Left lung (tissue), 14 donors: ENCODE measurements at places on chromosomes 12 and 14. TPM values are rescaled to one million over a fixed set of nuclear protein-coding genes. Genes with fewer than 3 reads are reported as not detected.

DNA sequence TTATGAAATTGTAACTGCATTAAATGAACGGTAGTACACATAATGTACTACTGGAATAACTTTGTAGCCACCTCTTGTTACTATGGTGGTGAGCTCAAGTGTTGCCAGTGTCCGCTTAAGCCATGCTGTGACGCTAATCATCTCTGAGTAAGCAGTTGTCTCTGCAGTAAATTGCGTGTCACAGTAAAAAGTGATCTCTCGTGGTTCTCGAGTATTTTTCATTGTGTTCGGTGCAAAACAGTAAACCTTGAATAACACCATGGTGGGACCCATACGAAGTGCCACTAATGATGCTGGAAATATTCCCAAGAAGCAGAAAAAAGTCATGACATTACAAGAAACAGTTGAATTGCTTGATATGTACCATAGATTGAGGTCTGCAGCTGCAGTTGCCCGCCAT lies 524.8 kb downstream of the SOX5 start:
- no peaks in the 10 kb centered on the region for H3K27me3 ChIP-seq
- H3K36me3 ChIP-seq = no peaks in the 10 kb centered on the region
- no peak overlapping the region for H3K4me3 ChIP-seq
- no peak for DNase-seq
- no peak overlapping the region for H3K27ac ChIP-seq

DNA sequence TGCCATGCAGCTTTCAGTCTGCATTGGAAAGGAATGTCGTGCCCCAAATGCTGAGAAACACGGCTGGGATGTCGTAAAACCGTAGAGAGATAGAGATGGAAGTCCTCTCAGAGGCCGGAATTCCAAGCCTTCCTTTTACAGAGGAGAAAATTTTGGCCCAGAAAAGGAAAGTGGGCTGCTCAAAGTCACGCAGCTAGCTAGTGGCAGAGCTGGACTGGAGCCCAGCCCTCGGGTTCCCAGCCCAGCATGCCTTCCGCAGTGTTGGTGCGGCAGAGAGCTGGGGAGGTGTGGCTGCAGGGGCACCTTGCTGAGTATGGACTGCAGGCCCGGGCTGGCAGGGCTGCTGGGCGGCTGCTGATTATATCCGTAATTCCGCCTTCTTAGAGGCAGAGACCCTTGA lies 50.3 kb downstream of the KCNA1 start:
- no peaks in the 10 kb centered on the region for H3K36me3 ChIP-seq
- no peak overlapping the region for H3K27ac ChIP-seq
- no peaks in the 10 kb centered on the region for H3K4me1 ChIP-seq
- DNase-seq = no peak
- H3K4me3 ChIP-seq = no peak overlapping the region

DNA sequence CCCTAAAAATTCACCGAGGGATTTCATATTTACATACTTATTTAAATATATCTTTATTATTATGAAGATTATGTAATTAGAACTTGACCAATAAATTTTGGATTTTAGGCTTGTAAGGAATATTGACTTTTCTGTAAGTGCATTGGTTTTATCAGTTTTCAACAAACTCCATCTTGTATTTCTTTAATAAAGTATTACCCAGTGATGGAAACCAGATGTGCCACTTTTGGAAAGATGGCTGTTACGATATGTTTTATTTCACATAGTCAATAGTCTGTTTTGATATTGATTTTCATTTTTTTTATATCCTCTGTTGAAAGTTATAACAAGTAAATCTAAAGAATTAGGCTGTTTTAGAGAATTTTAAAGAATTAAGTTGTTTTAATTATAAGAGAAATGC lies 1.8 kb downstream of the MON2 start:
- no peak overlapping the region for H3K4me3 ChIP-seq
- H3K27me3 ChIP-seq = no peaks in the 10 kb centered on the region
- H3K36me3 ChIP-seq = no peaks in the 10 kb centered on the region
- H3K4me1 ChIP-seq = peaks cover 16% of the 10 kb centered on the region
- DNase-seq = no peak

DNA sequence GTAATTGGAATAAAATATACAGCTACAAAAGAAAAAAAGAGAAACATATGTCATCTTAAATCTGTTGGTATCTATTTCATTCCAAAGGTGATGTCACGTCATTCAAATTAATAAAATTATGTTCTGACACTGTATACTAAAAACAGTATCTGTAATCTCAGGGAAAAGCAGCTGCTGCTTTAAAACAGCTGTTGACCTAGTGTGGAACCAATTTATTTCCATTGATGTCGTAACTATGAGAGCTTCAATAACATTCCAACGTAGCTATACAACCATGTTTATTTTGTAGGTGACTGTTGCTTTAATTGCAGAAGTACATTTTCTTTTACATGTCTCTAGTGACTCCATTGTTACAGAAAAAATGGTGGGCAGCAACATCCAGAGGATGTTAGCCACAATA lies 571.7 kb downstream of the RPS29 start:
- no peak overlapping the region for H3K27ac ChIP-seq
- no peak for DNase-seq
- no peak overlapping the region for H3K4me3 ChIP-seq
- no peaks in the 10 kb centered on the region for H3K27me3 ChIP-seq
- H3K4me1 ChIP-seq = no peaks in the 10 kb centered on the region

DNA sequence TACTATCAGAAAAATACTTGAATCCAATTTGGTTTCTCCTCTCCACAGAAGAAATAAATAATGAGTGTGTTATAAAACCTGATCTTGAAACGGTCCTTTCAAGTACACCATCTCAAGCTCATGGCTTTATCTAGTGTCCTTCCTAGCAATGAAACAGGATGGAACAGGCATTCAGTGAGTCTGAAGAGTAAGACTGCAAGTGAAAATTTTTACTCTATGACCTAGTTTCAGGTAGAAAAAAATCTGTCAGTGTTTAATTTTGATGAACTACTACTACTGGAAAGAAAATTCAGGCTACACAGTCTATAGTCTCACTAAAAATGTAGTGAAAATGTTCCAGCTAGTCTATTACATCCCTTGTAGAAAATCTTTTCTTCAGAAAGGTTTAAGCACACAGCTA lies 7.7 kb downstream of the CBX5 start:
- H3K27ac ChIP-seq = no peak overlapping the region
- no peaks in the 10 kb centered on the region for H3K36me3 ChIP-seq
- H3K4me3 ChIP-seq = no peak overlapping the region
- H3K4me1 ChIP-seq = peaks cover under 1% of the 10 kb centered on the region

DNA sequence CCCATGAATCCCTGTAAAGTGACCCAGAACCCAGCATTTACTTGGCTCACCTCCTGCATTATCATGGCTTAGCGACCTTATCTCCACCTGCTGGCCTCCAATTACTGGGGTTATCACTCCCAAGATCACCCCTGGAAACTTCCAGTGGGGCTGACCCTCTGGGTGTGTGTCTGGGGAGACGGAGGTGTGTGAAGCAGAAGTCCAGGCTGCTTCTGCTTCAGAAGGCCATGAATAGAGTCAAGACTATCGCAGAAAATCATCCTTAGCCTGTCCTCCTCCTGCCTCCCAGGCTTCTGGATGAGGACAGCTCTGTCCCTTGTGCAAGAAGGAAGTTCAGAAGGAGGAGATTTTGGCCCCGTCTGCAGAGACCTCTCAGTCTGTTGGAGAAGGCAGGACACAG lies 408 bp upstream of the KRT72 start:
- no peaks in the 10 kb centered on the region for H3K4me1 ChIP-seq
- no peak overlapping the region for H3K4me3 ChIP-seq
- no peak overlapping the region for H3K27ac ChIP-seq
- H3K36me3 ChIP-seq = no peaks in the 10 kb centered on the region

- no peaks in the 10 kb centered on the region for H3K36me3 ChIP-seq
- H3K4me1 ChIP-seq = peaks cover 3% of the 10 kb centered on the region
- peaks cover 6% of the 10 kb centered on the region for H3K27me3 ChIP-seq
- DNase-seq = no peak
- no peak overlapping the region for H3K27ac ChIP-seq
These were observed 58.8 kb downstream of the STON2 start for GRCh38 chr14:81341370-81341769.

- DNase-seq = no peak
- no peaks in the 10 kb centered on the region for H3K36me3 ChIP-seq
- H3K4me3 ChIP-seq = no peak overlapping the region
- no peaks in the 10 kb centered on the region for H3K4me1 ChIP-seq
These were observed 82.4 kb downstream of the RTN1 start for GRCh38 chr14:59788176-59788575.

GRCh38 chr14:56875104-56875675 lies 64.9 kb upstream of the OTX2 start:
- H3K36me3 ChIP-seq = no peaks in the 10 kb centered on the region
- H3K4me1 ChIP-seq = no peaks in the 10 kb centered on the region
- no peak overlapping the region for H3K4me3 ChIP-seq
- no peak for DNase-seq

DNA sequence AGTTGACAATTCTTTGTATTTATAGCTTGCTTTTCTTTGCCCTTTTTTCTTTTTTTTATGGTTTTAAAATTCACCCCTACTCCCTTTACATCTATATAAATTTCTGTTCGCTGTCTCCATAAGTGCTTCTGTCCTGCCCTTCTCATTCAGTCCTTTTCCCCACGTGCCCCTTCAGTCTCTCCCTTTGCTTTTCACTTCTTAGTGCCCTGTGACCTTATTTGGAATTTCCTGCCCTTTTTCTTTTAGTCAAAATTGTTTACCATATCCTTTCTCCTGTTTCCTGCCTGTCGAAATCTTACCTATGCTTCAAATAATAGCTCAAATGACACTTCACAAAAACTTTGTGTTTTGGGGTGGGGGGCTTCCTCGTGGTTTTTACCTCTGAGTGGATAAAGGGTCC lies 6.0 kb downstream of the TMX1 start:
- H3K27me3 ChIP-seq = no peaks in the 10 kb centered on the region
- DNase-seq = no peak
- H3K36me3 ChIP-seq = no peaks in the 10 kb centered on the region

- no peaks in the 10 kb centered on the region for H3K4me1 ChIP-seq
- no peak overlapping the region for H3K27ac ChIP-seq
- peak; percentile 17 for DNase-seq
- peaks cover 7% of the 10 kb centered on the region for H3K27me3 ChIP-seq
- H3K36me3 ChIP-seq = no peaks in the 10 kb centered on the region
These were observed 11.6 kb downstream of the DLK1 start for GRCh38 chr14:100738269-100738691.

- no peak overlapping the region for H3K4me3 ChIP-seq
- H3K4me1 ChIP-seq = no peaks in the 10 kb centered on the region
- no peak for DNase-seq
- no peaks in the 10 kb centered on the region for H3K36me3 ChIP-seq
These were observed 58.2 kb downstream of the GALNT9 start for GRCh38 chr12:132270969-132271754.

DNA sequence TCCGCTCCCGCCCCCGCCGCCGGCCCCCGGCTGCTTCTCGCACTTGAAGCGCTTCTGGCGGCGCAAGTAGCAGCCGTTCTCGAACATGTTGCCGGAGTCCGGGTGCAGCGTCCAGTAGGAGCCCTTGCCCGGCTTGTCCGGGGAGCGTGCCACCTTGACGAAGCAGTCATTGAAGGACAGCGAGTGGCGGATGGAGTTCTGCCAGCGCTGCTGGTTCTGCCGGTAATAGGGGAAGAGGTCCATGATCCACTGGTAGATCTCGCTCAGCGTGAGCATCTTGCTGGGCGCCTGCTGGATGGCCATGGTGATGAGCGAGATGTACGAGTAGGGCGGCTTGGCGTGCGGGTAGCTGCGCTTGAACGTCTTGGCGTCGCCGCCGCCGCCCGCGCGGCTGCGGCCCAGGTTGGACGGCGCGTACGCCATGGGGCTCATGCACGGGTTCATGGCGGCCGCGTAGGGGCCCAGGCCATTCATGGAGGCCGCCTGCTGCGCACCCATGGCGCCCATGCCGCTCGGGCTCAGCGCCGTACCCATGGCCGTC lies 3.0 kb downstream of the FOXA1 start:
- peaks cover 89% of the 10 kb centered on the region for H3K27me3 ChIP-seq
- no peak for DNase-seq
- H3K27ac ChIP-seq = peak overlapping the region; percentile 87
- no peaks in the 10 kb centered on the region for H3K36me3 ChIP-seq
- peak overlapping the region; percentile 43 for H3K4me3 ChIP-seq

- no peak overlapping the region for H3K4me3 ChIP-seq
- H3K27ac ChIP-seq = no peak overlapping the region
- H3K4me1 ChIP-seq = peaks cover 4% of the 10 kb centered on the region
- H3K27me3 ChIP-seq = no peaks in the 10 kb centered on the region
- peaks cover 10% of the 10 kb centered on the region for H3K36me3 ChIP-seq
These were observed 37.3 kb downstream of the ARL6IP4 start for GRCh38 chr12:123017753-123018152.

DNA sequence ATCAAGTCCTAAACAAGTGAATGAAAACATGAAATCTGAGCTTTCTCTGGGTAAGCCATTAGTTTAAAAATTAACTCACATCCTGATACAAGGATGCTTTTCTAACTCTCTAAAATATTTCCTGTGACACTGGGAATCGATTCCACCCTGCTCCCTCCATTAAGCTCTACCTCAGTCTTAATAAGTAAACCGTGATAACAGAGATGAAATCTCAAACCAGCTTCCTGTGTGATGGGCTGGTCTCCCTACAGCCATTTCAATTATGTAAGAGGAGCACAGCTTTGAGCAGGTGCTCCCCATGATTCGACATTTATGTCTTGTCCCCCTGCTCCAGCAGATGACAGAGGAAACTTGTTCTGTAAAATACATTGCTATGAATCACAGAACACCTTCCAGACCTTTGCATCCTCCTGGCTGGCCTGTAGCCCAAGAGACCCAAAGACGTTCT lies 59.0 kb downstream of the GAS2L3 start:
- no peak overlapping the region for H3K4me3 ChIP-seq
- no peaks in the 10 kb centered on the region for H3K36me3 ChIP-seq
- no peak overlapping the region for H3K27ac ChIP-seq
- DNase-seq = no peak
- H3K4me1 ChIP-seq = no peaks in the 10 kb centered on the region

DNA sequence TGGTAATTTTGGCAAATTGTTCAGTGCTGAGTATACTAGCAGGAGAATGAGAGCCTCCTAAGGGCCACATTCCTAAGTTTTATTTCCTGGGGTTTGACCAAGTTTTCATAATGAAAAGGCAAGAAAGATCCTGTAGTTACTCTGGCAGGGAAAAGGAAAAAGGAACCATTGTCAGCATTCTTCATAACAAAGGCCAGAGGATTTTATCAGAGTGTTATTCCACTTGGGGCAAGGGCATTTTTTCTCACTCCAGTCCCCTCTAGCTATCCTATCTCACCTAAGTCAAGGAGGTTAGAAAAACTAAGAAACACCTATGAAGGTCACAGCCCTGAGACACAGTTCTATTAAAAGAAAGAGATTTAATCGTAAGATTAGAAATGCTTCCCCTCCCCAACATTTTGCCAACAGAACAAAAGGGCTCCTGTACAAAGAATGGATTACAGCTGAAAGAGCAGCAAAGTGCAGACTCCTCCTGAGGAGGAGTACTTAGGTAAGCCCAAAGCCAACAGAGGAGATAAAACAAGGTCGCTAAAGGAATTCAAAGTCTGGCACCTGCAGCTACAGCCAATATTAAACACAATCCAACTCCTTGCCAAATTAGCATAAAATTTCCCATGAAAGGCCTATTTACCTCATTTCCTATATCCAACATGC lies 162.4 kb downstream of the GALC start:
- no peaks in the 10 kb centered on the region for H3K4me1 ChIP-seq
- no peak overlapping the region for H3K27ac ChIP-seq
- no peak overlapping the region for H3K4me3 ChIP-seq
- H3K27me3 ChIP-seq = no peaks in the 10 kb centered on the region
- no peaks in the 10 kb centered on the region for H3K36me3 ChIP-seq

NUBPL gene
- 12.8 TPM for total RNA-seq

CCDC198 gene
- not detected for total RNA-seq

AQP2 gene
- total RNA-seq = 0.42 TPM

ZNF891 gene
- total RNA-seq = 1.6 TPM

TAS2R43 gene
- total RNA-seq = 0.71 TPM

AKAP5 gene
- 2.9 TPM for total RNA-seq
